ENCODE measurements at places on chromosomes 1 and 21.
A peak's percentile ranks its signal among the peaks of the same experiment; 100 is the strongest.

- DNase-seq: no peak
Observed at GRCh38 chr1:169785267-169785666, 9.4 kb downstream of the METTL18 start.

GRCh38 chr1:34303218-34303617, 126.5 kb downstream of the C1orf94 start:
- no peak for DNase-seq

DNA sequence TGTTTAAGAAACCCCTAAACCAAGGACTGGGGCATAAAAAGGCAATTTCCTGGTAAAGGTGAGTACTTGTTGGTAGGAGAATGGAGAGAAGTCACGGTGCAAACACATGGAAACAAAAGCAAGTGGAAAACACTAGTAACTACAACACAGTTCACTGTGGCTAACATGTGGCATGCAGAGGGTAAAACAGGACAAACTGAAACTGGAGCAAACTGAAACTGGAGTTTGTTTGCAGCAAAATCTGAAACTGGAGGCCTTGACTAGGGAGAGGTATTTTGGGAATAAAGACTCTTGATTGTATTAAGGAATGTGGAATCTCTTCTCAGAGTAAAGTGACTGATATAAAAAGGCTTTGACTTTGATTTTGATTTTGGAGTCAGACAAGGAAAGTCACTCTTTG, 376.3 kb upstream of the PRMT6 start:
- no peak for DNase-seq

DNA sequence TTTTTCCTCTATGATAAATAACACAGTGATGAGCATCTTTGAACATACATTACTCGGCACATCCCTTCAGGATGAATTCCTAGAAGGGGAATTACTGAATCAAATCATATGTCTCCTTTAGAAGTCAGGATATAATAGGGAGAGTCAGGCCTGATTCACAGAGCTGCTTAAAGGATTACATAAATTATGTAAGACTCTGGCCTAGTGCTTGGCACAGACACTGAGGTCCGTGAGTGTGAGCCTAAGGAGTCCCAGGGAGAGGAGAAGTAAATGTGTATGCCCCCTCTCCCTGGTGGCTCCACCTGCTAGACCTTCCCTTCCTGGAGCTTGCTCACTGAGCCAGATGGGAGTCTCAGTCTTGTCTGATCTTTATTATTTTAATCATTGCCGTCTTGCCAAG, 8.6 kb upstream of the FOXE3 start:
- DNase-seq: no peak

DNA sequence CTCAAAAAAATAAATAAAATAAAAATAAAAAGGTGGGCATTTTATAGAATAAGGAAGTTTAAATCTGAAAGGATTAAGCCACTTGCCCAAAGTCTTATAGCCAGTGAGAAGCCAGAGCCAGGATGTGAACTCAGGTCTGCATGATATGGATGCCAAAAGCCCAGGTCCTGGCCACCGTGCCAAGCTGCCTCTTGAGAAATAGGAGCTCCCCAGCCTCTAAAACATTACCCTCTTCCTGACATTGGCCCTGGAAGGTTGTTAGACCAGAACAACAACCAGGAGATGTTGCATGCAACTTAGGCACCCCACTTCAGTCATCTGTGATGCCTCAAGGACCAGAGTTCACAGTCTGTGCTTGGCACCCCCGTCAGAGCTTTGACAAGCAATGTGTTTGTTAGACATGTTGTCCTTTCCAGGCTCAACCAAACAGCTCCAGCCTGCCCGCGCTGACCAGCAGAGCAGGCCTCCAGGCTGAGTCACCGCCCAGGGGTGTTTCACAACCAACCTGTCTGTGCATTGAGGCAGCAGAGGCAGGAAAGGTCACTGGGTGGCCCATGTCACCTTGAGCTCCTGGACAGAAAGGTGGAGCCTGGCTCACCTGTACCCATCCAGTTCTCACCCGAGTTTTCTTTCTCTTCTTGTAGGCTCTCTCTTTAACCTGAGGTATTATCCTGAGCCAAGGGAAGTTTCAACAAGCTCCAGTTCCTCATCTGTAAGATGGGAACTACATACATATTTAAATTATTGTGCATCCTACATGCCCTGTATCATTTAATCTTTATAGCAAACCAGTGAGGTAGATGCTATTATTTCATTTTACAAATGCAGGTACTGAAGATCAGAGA, 14.9 kb upstream of the MED18 start:
- peak; percentile 93 for DNase-seq

DNA sequence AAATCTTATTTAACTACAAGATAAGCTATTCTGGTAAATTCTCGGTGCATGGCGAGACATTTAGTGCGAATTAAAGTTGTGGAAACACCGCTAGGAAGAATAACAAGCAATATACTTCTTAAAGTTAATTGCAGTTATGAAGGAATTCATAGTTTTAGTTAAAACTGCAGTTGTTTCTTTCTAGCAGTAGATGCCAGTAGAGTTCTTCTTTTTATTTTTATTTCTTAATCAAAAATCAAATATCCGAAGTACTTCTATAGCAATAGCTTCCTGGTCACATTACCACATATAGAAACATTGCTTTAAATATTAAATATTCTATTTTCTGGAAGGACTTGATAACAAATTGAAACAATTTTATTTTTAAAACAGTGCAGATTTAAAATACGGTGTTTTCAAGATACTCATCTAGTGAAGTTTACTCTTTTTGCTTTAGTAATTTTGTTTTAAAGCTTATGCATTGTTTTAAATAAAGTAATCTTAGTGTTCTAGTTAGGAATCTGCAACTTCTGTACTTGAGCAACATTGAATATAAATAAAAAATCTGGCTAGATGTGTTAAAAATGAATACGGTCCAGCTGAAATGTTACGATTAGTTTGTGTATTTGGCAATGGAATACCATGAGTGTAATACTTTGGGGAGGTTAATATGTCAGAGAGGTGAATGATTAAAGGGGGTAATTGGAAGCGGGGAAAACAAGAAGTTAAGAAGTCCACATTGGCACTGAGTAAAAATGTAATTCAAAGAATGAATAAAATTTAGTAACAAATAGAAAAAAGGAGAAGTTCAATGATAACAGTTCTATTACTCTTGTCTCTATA, 2.7 kb upstream of the PRKACB start:
- DNase-seq: no peak

Measured in cardiac septum (tissue), 1 donor.